Daoy (cell line): ENCODE measurements at places on chromosomes 6 and 20. TPM values are rescaled to one million over a fixed set of nuclear protein-coding genes. Genes with fewer than 3 reads are reported as not detected.
A peak's percentile ranks its signal among the peaks of the same experiment; 100 is the strongest.

DNA sequence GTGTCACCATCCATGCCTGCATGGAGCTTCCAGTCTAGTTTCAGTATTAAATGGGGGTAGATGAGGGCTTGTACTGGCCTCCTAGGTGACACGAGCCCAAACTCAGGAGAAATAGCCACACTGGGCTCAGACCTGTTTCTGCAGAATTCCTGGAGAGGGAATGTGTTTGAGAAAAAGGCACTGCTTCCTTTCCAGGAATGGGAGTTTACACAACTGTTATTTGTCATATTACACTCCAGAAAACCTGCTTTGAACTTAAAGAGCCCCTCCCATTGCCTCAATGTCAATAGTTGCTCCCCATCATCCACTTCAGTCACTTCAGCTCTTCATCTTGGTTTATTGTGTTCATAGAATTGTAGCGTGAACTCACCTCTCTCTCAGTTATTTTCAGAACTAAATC, 151.5 kb downstream of the CFAP61 start:
- no peak for DNase-seq

GRCh38 chr6:147711476-147711875, 203.0 kb downstream of the SAMD5 start:
- DNase-seq, result no peak

DNA sequence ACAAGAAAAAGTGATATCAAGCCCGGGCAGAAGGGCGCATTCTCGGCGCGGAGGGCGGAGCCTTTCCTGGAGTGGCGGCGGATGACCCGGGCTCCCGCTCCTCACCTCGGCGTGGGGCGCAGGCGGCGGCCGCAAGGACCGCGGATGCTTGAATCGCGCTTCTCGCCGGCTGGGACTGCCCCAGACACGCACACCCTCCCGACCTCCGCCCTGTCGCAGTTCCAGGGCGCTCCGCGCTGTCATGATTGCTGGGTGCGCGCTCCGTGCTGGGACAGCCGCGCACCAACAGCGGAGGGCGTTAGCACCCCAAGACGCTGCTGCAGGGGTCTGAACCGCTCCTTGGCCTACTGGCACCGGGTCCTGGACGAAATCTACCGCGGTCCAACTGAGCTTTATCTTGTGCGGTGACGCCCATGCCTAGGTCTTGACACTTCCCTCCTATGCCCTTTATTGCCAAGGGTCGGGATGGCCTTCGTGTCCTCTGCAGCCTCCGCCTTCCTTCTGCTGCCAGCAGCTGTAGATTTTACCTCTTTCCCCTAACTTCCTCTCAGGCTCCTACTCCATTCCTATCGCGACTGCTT, 43.3 kb downstream of the IRAK1BP1 start:
- DNase-seq, result no peak

DNA sequence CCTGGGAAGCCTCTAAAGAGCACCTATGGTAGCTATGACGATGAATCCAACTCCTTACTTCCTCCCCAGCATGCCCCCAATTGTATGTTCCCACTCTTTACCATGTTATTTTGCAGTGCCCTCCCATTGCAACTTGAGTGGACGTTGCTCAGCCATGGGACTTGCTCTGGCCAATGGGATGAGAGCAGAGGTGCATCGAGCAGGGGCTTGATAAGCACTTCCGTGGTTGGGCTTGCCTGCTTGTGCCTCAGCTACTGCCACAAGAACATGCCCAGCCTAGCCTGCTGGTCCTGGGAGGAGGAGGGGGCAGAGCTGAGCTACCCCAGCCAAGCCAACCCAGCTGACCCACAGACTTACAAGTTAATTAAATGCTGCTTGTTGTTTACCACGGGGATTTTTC, 71.1 kb upstream of the CTNNBL1 start:
- no peak for DNase-seq

RAB44 gene
- under 0.01 and 0.65 TPM in 2 replicates for total RNA-seq

- DNase-seq, result no peak
Measured at GRCh38 chr6:108831104-108831503, 17.1 kb upstream of the ARMC2 start.

- no peak for DNase-seq
Measured at GRCh38 chr6:35341557-35341956, 801 bp upstream of the PPARD start.

GSTA3 gene
- total RNA-seq, result not detected in 2 replicates

CYP39A1 gene
- total RNA-seq, result 2.9 and 5.1 TPM in 2 replicates

DNA sequence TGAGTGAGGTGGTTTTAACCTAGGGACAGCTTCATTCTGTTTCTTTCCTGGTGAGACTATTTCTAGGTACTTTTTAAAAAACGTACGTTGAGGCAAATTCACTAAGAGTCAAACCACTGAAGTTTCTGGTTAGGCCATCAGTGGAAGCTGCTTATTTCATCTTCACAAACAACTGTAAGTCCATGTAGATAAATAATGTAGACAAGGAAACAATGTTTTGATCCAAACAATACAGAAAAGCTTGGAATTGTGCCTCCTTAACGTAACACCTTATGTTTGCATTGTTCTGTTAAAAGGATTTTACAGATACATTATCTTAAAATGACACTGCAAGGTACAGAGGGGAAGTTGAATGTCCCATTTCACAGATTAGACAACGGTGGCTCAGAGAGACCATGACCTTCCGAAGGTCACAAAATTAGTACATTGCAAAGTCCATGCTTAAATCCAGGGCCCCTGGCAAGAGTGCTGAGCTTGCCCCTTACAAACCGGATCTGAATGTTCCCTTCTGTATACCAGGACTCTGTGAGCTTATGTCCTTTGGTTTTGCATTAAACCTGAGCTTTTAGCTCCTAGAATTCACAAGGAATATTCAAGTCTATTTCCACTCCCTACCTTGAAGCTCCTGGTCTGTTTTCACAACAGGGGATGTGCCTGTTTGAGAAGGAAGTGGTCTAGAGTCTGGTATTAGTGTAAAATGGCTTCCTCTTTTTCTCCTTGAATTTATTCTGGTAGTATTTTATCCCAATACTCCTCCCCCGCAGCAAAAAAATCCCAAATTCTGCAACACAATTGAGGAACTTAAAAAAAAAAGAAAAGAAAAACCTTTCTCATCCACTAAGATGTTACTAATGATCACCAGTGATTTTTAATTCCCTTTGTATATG, 28.9 kb upstream of the ZNF217 start:
- DNase-seq, result no peak

GRCh38 chr6:21383450-21384085, 210.0 kb upstream of the SOX4 start:
- DNase-seq, result no peak

TREM2 gene
- total RNA-seq, result not detected in 2 replicates

GRCh38 chr6:81942067-81942370, 189.5 kb upstream of the TENT5A start:
- DNase-seq, result no peak

- DNase-seq, result no peak
Measured at GRCh38 chr6:149869275-149869892, 5.2 kb upstream of the LRP11 start.

- DNase-seq, result no peak
Measured at GRCh38 chr6:35319346-35320030, 21.9 kb downstream of the DEF6 start.

- no peak for DNase-seq
Measured at GRCh38 chr20:11054266-11054993, 380.6 kb upstream of the JAG1 start.

DNA sequence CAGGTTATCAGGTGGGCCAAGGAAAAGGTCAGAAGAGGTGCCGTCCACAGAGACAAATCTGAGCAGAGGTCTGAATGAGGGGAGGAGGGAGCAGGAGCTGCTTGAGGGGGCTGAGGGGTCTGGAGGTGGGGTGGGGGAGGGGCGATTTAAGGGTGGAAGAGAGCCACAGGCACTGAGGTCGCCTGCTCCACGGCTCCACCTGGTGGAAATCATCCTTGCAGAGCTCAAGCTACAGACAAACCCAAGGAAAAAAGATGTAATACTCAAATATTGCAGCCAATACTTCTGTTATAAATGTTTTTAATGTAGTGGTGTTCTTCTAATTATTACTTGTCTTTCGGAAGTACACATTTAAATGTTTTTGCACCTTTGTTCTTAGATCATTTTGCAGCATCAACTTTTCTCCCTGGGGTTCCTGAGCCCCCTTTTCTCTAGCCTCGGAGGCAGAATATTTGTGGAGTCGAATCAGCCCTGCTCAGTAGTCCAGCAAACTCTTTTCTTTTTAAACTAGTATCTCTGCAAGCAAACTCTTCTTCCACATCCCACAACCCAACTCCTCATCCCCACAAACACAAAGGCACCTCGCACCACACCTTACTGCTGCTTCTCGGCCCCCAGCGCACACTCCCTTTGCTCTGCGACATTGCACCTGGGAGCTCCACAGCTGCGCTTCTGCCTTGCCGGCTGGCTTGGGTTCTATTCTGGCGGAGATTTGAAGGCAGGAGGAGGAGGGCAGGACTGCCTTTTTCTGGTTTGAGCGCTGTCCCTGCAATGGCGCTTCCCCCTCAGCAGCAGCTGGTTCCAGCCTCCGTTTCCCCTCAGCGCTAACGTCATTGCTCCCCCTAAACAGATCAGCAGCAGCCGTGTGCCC, 51.0 kb upstream of the TFAP2A start:
- peak; percentile 71 for DNase-seq

BHLHE23 gene
- total RNA-seq, result not detected in 2 replicates

RAET1E gene
- 1.4 and 4.1 TPM in 2 replicates for total RNA-seq

GRCh38 chr6:93105017-93105416, 314.3 kb downstream of the EPHA7 start:
- DNase-seq, result no peak

GRCh38 chr6:13579911-13580310, 5.5 kb downstream of the SIRT5 start:
- no peak for DNase-seq

DNA sequence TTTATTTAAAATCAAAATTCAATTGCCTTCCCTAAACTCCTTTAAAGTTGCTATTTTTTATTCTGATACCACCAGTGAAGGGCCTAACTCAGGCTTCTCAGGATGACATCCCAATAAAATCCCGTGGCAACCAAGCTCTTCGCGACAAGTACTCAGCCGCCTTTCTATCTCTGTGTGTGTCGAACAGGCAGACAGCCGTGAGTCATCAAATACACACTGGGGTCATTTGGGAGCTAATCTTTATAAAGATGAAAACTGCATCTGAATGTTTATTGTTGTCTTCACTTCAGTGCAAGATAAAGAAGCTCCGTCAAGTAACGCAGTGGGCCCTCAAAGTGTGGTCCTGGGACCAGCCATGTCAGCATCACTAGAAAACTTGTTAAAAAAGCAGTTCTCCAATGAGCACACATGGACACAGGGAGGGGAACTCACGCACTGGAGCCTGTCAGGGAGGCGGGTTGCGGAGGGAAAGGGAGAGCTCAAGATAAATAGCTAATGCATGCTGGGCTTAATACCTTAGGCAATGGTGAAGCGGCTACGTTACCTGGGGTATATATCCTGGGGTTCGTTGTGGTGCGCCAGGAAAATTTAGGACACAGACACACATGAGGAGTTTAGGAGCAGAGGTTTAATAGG, 119.3 kb downstream of the RNF144B start:
- no peak for DNase-seq

GRCh38 chr6:52595000-52595795, 18.3 kb upstream of the TRAM2 start:
- DNase-seq, result peak; percentile 79

DNA sequence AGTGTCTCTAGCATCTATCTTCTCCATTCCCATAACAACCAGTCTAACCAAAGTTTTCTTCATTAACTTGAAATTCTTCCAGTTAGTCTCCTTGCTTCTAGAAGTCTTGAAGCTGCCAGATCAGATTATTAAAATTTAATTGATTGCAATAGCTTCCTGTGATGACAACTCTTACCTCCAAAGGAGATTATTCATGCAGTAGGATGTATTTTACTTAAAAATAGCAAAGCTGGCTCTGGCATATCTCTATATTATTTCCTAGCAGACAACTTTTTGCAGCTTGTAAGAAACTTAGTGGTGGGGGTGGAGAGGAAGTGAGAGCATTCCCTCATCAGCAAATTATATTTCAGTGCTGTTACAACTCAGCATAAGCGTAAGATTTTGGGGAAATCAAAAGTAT, 290.4 kb downstream of the GRIK2 start:
- DNase-seq, result no peak

DNA sequence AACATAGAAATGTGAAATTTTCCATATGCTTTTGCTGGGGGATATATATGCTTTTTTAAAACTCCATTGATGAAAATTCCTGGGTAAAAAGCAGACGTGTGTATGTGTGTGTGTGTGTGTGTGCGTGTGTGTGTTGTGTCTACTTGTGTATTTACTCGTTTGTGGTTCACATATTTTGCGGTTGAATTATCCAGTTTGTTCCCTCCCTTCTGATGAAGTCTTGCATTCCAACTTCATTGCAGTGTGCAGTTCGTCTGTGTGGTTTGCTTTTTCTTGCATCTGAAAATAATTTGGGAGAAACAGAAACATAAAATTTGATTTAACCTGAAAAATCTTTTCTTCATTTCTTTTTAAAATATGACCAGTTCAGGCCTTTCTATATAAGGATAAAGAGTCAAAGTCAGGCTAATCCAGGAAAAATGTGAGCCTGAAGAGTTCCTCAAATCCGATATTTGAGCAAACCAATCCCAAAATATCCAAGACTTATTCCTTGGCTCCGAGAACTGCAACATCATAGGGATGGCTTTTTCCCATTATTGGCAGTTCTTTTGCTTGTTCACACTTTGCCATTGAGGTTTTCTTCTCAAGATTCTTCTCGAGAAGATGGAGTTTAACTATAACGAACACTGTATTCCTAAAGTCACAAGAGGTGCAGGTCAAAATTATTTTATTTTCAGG, 202.2 kb upstream of the CCN2 start:
- DNase-seq, result peak; percentile 85

KAT14 gene
- total RNA-seq, result 14.5 and 21.9 TPM in 2 replicates

MROH8 gene
- 0.11 TPM in 1 of 2 replicates, not detected in the other for total RNA-seq

- no peak for DNase-seq
Measured at GRCh38 chr6:46526607-46527006, 35.4 kb upstream of the RCAN2 start.

DNA sequence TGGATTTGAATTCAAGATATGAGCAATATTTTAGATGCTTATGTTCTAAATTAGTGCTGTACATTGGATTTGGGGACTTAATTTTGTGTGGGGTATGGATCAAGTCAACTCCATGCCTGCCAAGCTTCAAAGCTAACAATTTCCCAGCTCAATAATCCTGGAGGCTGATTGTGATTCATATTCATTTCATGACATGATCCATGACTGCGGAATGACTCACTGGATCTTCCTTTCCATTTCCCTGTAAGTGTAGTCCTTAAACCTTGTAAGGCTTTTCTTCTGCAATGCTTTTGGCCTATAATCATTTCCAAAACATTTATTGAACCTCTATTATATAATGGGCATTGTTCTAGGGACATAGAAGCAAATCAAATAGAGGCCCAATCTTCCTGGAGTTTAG, 44.7 kb upstream of the CCN2 start:
- DNase-seq, result peak; percentile 83
